ENCODE measurements at places on chromosomes 1 and 21. TPM values are rescaled to one million over a fixed set of nuclear protein-coding genes. Genes with fewer than 3 reads are reported as not detected.
A peak's percentile ranks its signal among the peaks of the same experiment; 100 is the strongest.

The TTC24 gene
- total RNA-seq: not detected

GRCh38 chr1:5821540-5822176 lies 170.6 kb downstream of the NPHP4 start:
- no peak for DNase-seq

DNA sequence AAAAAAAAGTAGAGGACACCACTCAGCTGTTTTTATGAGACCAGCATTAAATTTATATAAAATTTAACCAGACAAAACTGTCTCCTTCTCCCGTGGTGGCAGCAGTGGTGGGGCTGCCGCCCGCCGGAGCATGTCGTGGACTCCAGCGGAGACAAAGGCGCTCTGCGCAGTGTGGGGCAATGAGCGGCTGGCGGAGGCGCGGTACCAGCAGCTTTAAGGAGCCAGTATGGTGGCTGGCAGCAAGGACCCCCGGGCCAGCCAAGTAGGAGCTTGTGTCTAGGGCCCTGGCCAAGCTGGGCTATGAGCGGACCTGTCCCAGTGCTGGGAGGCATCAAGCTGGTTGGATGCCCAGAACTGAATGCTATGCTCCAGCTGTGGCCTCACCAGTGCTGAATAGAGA lies 2102.9 kb downstream of the NCAM2 start:
- no peak for DNase-seq

DNA sequence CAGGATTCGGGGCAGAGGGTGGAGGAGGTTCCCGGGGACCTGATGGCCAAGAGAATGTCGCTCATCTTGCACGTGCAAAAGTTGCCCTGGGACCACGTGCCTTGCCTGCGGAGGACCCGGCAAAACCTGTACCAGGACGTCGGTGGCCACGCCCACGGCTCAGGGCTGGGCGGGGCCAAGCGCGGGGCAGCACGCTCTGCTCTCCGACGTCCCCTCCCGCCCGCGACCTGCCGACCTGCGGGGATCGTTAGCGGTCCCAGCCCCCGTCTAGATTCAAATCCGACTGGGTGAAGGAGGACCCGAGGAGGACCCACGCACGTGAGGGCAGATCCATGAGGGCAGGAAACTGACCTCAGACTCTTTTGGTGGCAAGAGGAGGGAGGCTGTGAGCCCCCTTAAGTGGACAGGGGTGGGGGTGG lies at the start of gene C1orf167:
C1orf167 (plus strand) TSS at position 206 of the 419 bp plus-strand sequence. CDS start 2,208 bp downstream, outside the sequence.
- DNase-seq: peak; percentile 79

DNA sequence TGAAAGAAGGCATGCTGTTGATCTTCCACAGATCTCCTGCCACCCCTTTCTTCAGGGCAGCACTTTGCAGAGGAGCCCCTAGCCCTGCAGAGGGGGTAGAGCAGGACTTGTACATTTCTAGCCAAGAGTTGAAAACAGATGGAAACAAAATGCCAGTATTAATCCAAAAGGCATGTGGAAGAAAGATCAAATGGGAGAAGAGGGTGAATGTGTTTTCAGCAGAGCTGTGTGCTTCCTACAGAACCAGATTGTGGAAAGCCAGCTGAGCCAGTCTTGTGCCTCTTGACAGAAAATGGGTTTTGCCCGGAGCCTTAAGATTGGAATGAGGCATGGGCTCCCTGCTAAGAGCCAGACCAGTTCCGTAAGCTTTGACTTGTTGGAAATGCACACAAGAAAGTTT lies 105.2 kb upstream of the TSPAN2 start:
- DNase-seq: no peak

Measured in GM23338 (cell line).